NCI-H446 (cell line): ENCODE measurements at places on chromosomes 3 and 15.

- DNase-seq, result no peak
Measured at GRCh38 chr15:81166636-81167305, 29.9 kb upstream of the IL16 start.

- DNase-seq, result no peak
Measured at GRCh38 chr3:66427951-66428474, 72.8 kb downstream of the LRIG1 start.

GRCh38 chr3:133965906-133966305, 63.8 kb downstream of the SLCO2A1 start:
- no peak for DNase-seq

- DNase-seq, result no peak
Measured at GRCh38 chr3:158519776-158520175, 51.2 kb upstream of the MLF1 start.

- DNase-seq, result no peak
Measured at GRCh38 chr15:101187820-101188636, 63.8 kb downstream of the CHSY1 start.
